T-helper 2 cell (primary cell): ENCODE measurements at places on chromosomes 6 and 20.

DNA sequence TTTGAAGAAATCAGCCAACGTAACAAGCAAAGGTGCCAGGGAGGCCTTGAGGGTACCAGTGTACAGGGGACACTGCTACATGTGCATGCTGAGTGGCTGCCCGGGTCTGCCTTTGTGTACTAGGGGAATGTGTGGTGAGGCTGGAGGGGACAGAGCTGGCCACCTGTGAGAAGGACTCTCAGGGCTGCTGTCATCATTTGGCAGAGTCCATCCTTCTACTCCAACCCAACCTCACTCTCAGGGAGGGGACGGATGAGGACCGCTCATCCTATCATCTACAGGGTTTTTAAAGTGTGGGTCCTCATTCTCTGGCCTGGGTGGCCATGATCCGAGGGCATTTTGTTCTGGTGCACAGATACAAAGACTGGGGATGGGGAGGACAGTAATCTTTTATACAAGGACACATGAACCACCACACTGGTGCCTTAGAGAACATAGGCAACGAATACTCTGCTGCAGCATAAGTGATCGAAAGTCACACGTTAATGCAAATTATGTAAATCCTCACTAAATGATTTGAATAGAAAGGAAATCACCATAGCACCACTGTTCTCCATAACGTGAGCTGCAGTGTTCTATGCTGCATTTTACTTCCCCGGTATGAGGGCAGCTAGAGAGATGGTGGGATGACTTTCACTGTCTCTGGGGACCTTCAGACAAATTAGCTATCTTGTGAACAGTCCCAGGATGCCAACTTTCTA, 181.4 kb downstream of the GMPR start:
- DNase-seq, result no peak

- DNase-seq, result no peak
Observed at GRCh38 chr6:160132776-160133338, 11.2 kb downstream of the SLC22A1 start.

GRCh38 chr6:118383924-118384323, 164.2 kb upstream of the PLN start:
- no peak for DNase-seq

- DNase-seq, result no peak
Observed at GRCh38 chr6:154247119-154247861, 109.3 kb downstream of the IPCEF1 start.

DNA sequence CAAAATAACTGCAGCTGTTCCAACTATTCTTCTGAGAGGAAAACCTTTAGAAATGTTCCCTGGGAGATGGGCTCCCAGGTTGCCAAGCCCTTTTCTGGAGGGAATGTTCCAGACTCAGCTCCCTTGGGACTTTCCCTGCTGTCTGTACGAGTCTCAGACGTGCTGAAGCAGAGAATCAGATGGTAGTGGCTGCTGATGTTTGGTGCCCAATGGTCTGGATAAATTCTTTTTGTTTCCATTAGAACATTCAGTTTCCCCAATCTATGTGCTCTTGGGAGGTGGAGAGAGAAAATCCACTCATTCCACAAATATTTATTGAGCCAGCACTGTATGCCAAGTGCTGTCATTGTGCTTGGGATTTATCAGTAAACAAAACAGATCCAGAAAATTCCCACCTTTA, 40.0 kb downstream of the SNHG17 start:
- no peak for DNase-seq

DNA sequence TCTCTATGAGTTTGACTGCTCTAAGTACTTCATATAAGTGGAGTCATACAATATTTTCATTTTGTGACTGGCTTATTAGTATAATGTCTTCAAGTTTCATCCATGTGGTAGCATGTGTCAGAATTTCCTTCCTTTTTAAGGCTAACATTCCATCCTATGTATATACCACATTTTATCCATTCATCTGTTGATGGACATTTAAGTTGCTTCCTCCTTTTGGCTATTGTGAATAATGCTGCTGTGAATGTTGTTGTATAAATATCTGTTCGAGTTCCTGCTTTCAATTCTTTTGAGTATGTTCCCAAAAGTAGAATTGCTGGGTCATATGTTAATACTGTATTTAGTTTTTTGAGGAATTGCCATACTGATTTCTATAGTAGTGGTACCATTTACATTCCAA, 79.5 kb downstream of the PTPRA start:
- no peak for DNase-seq
